Breast epithelium (tissue), 4 donors: ENCODE measurements at places on chromosomes 11 and 22.

- DNase-seq = peak; percentile 72
Observed at GRCh38 chr11:44574610-44575287, 9.3 kb downstream of the CD82 start.

- DNase-seq = no peak
Observed at GRCh38 chr11:70731271-70732022, 333.1 kb downstream of the CTTN start.

DNA sequence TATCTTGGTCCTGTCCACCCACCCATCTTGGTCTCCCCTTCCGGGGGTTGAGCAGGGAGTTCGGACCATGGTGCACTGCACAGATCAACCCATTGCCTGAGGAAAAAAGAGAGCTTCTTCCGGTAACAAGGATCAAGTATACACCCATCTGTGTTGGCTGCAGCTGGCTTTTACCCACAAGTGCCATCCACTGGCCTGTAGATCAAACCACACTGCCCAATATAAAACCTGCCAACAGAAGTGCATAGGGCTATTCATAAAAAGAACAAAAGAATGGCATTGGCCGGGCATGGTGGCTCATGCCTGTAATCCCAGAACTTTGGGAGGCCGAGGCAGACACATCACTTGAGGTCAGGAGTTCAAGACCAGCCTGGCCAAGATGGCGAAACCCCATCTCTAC, 94.5 kb downstream of the ZC3H12C start:
- DNase-seq = no peak

DNA sequence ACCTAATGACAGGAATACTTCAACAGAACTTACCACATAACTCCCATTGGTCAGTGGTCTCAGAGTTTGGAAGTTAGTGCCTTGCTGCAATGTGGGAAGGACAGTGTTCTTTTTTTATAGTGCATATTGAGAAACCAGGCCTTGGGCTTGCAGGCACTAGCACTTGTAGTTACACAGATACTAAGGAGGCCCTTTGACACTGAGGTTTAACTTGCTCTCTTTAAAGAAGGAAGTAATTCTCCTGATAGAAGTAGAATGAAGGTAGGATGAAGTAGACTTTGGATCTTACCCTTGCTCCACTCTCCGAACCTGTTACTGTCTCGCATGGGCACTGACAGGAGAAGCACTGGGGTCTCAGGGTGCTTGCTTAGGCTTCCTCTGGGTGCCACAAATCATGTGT, 31.0 kb upstream of the ST14 start:
- no peak for DNase-seq

- DNase-seq = no peak
Observed at GRCh38 chr22:40862537-40862936, 624 bp upstream of the DNAJB7 start.

- no peak for DNase-seq
Observed at GRCh38 chr11:115477410-115477809, 26.8 kb downstream of the CADM1 start.

- no peak for DNase-seq
Observed at GRCh38 chr11:122045181-122045586, 70.8 kb downstream of the BLID start.

DNA sequence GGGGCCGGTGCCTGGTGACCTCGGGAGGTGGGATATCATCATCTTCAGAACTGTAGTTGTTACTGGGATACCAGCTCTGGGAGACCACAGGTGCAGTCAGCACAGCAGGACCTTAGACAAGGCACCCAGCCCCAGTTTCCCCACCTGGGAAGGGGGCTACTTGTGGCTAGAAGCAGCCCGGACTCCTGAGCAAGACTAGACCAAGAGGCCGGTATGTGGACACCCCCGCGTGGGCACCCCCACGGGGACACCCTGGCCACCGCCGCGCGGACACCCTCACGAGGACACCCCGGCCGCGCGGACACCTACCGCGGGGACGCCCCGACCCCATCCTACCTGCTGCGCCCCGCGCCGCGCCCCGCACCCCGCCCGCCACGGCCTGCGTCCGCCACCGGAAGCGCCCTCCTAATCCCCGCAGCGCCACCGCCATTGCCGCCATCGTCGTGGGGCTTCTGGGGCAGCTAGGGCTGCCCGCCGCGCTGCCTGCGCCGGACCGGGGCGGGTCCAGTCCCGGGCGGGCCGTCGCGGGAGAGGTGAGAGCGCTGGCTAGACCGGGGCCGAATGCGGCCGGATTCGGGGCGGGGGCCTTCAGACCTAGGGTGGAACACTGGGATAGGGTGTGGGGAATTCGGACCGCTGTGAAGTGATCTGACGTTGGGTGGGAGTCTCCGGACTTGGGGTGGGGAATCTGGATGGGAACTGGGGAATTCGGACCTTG, at the start of the genes COMT and TXNRD2:
Gene COMT (plus strand): TSS at position 408 of the 718 bp plus-strand sequence. CDS start 20,755 bp downstream, outside the sequence.
Gene TXNRD2 (minus strand): TSS at position 454 of the 718 bp plus-strand sequence. CDS start 15 bp downstream, at position 439.
- DNase-seq = peak; percentile 52

- DNase-seq = no peak
Observed at GRCh38 chr11:114796954-114797721, 118.8 kb downstream of the NXPE2 start.

DNA sequence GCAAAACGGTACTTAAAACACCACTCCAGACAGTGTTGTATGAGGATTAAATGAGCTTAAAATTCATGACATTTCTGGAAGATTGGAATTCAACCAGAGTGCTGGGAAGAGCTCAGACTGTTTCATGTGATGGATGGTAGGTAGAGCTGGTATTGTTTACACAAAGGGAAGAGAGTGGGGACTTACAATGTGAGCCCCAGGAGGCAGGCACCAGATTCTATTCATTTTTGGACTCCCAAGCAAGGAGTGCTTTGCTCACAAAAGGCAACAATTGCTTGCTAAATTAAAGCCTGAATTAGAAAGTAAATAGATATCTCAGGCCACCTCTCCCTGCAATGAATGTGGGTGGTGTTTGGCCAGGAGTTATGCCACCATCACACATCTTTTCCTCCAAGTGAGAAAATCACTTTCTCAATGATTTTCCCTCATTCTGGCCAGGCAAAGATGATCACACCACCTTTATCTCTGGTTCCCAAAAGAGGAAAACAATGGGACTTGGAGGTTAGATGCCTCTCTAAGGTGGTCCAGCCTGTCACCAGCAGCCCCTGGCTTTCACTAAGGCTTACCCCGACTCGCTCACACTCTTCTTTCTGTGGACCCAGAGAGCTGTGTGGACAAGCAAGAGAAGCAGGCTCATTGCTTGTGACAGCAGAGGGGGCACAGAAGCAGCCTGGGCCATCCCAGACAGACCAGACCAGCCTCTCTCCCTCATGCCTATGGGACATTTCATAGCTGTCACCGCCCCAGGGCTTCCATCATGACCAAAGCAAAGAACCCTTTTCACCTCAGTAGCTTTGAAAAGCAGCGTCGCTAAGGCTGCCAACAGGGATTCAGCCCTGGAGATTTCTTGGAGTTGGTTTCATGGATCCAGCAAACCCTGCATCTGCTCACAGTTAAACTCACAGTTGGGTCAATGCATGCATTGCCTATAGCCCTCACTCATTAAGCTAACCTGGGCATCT, 63.5 kb upstream of the DRD2 start:
- DNase-seq = no peak

DNA sequence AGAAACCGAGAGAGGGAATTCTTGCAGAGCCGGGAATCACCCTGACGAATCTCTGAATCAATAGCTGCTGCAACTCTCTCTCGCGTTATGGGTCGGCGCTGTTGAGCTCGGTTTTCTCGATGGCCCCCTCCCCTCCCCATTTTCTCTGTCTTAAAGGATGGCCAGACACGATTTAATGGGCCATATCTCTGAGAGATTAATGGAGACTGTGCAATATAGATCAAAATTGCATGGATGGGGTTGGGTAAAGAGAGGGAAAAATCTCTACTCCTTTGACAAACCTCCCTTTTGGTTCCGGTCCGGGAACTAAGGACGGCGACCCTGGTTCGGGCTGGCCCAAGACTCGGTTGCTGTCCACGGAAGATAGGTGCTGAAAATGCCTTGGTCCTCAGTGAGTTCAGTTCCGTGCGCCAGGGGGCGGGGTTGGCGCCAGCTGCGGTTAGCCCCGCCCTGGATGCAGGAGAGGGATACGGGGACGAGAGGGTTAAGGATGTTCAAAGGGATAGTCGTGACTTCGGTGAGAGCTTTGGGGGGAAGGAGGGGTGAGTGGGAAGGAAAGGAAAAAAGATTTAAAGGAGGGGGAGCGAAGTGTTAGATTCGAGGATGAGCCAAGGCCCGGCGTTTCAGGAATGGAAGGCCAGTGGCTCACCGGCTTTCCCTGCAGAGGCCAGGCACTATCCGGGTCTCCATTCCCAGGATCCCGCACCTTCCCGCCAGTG, 103.6 kb upstream of the HSD17B12 start:
- no peak for DNase-seq

DNA sequence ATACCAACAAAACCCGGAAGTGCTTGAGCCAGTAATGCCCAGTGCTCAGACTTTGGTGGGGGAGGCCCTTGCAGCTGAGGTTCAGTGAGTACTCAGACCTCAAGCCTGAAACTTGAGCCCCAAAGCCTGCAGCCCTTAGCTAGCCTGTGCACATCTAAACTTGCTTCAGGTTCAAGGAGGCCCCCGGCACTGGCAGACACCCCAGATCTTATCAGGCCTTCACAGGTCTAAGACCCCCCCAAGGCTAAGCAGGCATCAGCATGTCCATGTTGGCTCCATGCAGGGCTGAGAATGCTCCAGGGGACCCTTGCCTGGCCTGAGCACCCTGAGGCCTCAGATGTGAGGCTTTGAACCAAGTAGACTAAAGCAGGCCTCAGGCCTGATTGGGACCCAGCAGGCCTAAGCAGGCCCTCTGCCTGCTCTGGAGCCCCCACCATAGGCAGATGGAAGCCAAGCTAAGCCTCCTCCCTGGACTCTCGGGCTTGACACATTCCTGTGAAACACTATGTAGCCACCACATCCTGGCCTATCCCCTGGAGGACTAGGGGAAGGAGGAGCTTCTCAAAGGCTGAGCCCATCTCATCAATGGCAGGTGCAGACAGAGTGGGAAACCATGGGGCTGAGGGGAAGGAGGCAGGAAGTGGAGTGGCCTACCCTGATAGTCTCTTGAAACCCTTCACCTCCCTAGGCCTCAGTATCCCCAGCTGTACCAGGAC, 1.2 kb upstream of the CASTOR1 start:
- DNase-seq = peak; percentile 61

DNA sequence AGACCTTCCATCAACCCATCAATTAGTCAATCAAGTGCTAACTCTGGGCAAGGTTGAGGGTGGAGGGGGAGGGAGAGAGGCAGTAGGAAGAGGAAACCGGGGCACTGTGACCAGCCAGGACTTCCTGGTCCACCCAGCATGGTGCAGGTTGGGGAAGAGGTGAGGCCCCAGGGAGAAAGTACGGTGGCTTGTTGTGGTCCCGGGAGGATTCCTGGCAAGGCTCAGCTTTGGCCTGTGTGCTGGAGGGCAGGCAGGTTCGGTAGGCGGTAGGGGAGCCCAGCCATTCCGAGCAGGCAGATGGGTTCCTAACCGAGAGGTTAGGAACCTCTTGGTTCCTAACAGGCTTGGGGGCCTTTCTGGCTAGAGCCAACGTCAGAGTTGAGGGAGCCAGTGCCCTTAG, 10.8 kb downstream of the ST14 start:
- DNase-seq = no peak

DNA sequence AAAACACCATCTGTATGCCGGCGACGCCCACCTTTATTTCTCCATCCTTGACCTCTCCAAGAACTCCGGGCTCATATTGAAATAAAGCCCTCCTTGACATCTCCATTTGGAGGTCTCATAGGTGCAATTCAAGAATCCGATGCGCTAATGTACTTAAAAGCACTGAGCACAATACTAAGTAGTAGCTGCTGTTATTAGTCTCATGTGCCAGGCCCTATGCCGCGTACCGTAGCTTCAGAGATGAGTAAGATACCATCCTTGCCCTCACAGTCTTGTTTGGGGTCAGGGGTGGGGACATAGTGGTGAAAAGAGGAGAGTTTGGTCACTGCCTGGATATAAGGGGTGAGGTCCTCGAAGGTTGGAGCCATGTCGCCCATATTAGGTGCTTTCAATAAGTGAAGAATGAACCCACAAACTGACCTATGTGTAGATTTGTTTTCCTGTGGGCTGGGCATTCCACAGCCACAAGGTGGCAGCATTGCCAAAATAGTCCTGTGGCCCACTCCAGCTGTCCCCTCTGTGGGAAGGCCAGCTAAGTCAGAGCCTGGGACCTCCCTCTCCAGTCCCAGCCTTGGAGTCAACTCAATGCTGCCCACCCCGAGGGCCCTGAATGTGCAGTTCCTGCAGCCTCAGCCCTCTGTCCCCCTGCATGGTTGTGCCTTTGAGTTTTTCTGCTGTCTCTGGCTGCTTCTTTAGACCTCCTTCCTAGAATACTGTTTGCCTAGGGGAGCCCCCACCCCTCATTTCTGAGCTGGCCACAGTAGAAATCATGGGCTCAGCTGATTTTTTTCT, 6.5 kb downstream of the DCPS start:
- DNase-seq = peak; percentile 50

- no peak for DNase-seq
Observed at GRCh38 chr22:25139062-25139461, 60.6 kb upstream of the CRYBB3 start.

DNA sequence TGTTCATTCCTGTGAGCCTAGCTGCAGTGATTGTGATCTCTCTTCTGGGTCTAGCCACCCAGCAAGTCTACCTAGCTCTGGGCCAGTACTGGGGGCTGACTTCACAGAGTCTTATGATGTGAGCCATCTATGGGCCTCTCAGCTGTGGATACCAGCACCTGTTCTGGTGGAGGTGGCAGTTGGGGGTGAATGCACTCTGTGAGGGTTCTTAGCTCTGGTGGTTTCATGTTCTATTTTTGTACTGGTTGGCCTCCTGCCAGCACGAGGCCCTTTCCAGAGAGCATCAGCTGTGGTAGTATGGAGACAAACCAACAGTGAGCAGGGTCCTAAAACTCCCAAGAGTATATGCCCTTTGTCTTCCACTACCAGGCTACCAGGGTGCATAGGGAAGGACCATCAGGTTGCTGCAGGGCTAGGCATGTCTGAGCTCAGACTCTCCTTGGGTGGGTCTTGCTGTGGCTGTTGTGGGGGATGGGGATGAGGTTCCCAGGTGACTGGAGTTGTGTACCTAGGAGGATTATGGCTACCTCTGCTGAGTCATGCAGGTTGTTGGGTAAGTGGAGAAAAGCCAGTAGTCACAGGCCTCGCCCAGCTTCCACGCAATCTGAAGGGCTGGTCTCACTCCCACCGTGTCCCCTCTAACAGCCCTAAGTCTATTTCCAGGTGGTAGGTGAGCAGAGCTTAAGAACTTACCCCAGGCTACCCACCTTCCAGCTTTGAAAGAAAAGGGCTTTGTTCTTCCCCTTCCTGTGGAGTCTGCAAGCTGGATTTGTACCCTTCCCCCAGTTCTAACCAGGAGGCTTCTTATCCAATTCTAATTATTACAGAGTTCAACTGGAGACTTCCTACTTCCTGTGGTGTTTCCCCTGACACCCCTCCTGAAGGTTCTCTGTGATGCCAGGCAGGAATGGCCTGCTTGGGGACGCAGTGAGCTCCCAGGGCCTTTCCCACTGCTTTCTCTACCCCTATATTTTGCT, 250.7 kb downstream of the LUZP2 start:
- no peak for DNase-seq

GRCh38 chr11:8075119-8075726, 5.8 kb upstream of the TUB start:
- no peak for DNase-seq

- no peak for DNase-seq
Observed at GRCh38 chr22:33421859-33422258, 363.7 kb upstream of the SYN3 start.
